ENCODE measurements at places on chromosomes 12 and 14.

GRCh38 chr14:65169351-65169750 is 67.0 kb upstream of the MAX start:
- no peak for DNase-seq

DNA sequence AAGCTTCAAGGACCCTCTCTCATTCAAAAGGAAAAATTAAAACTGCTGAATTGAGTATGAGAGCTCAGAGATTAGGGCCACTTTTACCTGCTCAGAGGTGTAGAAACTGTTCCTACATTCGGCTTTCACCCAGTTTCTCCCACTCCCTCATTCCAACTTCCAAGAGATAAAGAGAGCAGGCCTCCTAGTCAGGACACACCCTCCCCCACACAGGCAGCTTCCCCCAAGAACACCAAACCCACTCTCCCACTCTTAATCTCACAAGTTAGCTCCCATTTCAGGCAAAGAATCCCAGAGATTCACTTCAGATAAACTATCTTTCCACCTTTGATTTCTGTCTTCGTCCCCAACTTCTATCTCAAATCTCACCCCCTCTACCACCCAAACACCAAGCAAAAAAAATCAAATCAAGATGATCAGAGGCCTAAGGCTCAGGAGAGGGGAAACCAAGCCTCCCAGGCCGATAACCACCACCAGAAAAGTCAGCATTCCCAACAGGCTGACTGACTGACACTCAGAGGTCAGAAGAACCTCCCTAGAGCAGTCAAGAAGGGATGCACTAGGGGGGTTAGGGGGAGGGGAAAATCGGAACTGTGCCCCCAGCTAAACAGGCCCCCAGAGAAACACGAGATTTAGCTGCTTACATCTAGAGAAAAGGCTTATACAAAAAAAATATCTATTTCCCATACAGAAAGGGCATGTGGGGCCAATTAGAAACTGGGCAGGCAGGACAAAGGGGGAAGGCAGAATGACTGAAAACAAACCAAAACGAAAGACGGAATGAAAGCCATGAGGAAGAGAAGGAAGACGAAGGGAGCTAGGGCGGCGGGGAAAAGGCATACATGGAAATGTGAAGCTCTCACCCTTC is 13.2 kb upstream of the CDH24 start:
- no peak for DNase-seq

GRCh38 chr12:41213107-41213506 is 25.0 kb downstream of the PDZRN4 start:
- no peak for DNase-seq

- DNase-seq, result no peak
Measured at GRCh38 chr12:22043943-22044342, 2.1 kb upstream of the CMAS start.

- no peak for DNase-seq
Measured at GRCh38 chr12:108103517-108103916, 25.6 kb upstream of the WSCD2 start.

DNA sequence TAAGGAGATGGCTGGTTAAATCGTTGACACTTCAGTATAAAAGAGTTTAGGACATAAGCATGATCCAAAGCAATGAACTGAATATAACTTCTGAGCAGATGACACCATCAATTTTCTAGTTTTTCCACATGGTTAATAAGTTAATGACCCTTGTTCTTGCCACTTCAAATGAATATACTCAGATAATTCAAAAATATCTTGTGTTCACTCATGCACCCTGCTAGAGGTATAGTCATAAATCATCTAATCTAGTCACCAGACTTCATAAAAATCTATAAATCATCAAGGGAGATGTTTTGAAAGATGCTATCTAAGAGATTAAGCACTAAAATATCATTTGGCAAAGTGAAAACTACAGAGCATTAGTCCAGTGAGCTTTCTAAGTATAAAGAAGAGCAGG is 131.9 kb downstream of the MDGA2 start:
- DNase-seq, result no peak

All from activated gamma-delta T cell treated with Interleukin-2 at 50 U/mL for 16 hours (primary cell).